ENCODE measurements at places on chromosomes 16 and 17.

DNA sequence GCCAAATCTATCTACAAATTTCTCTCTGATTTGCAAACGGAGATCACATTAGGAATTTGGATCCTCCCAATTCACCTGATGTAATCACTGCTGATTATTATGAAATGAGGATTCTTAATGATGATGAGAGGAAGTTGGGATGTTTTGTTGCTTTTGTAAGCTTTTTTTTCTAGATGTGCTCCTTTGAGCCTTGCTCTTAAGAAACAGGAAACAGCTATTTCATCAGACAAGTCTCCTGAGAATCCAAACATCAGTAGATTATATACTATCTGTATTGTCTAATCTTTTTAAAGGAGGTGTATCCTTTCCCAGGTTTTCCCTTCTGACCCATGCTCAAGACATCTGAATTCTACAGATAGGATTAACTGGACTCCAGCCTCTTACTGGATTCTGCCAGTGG lies 73.3 kb downstream of the KIF2B start:
- no peak for DNase-seq

DNA sequence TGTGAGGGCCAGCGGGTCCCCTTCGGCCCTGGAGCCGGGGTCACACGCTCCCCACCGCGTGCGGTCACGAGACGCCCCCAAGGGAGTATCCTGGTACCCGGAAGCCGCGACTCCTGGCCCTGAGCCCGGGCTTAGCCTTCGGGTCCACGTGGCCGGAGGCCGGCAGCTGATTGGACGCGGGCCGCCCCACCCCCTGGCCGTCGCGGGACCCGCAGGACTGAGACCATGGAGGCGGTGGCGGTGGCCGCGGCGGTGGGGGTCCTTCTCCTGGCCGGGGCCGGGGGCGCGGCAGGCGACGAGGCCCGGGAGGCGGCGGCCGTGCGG lies at the start of gene NAGLU:
NAGLU (plus strand) TSS at position 194 of the 324 bp plus-strand sequence; CDS start at position 226, 32 bp downstream.
- DNase-seq: peak; percentile 71

DNA sequence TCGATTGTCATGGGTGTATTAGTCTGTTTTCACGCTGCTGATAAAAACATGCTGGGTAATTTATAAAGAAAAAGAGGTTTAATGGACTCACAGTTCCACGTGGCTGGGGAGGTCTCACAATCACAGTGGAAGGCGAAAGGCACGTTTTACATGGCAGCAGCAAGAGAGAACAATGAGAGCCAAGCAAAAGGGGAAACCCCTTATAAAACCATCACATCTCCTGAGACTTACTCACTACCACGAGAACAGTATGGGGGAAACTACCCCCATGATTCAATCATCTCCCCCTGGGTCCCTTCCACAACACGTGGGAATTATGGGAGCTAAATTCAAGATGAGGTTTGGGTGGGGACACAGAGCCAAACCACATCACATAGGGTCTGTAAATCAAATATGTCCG lies 167.4 kb upstream of the XYLT1 start:
- no peak for DNase-seq

DNA sequence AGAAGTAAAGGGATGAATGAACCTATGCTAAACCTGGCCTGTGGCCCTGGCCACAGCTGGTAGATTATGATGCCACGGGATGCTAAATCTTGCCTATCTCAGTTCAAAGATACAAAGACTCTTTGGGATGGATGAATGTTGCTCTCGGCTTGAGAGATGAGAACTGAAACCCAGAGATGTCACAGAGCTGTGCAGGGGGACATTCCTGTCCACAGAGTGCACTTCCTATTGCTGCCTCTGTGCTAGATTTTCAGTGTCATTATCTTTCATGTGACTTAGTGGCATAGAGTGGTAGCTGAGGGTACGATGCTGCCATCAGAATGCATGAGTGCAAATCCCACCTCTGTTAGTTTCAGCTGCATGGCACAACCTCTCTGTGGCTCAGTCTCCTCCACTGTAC lies 2.3 kb upstream of the MT1M start:
- DNase-seq: no peak

DNA sequence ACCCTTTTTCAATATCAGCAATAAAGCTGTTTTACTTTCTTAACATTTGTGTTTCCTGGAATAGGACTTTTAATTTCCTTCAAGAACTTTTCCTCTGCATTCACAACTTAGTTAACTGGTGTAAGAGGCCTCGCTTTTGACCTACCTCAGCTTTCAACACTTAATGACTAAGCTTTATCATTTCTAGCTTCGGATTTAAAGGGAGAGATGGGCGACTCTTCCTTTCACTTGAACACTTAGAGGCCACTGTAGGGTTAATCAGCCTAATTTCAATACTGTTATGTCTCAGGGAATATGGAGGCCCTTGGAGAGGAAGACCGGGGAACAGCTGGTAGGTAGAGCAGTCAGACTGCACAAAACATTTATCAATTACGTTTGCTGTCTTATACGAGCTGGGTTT lies 4.7 kb downstream of the SYNRG start:
- no peak for DNase-seq

GRCh38 chr16:84361546-84361945 lies 6.8 kb upstream of the ATP2C2 start:
- DNase-seq: no peak

DNA sequence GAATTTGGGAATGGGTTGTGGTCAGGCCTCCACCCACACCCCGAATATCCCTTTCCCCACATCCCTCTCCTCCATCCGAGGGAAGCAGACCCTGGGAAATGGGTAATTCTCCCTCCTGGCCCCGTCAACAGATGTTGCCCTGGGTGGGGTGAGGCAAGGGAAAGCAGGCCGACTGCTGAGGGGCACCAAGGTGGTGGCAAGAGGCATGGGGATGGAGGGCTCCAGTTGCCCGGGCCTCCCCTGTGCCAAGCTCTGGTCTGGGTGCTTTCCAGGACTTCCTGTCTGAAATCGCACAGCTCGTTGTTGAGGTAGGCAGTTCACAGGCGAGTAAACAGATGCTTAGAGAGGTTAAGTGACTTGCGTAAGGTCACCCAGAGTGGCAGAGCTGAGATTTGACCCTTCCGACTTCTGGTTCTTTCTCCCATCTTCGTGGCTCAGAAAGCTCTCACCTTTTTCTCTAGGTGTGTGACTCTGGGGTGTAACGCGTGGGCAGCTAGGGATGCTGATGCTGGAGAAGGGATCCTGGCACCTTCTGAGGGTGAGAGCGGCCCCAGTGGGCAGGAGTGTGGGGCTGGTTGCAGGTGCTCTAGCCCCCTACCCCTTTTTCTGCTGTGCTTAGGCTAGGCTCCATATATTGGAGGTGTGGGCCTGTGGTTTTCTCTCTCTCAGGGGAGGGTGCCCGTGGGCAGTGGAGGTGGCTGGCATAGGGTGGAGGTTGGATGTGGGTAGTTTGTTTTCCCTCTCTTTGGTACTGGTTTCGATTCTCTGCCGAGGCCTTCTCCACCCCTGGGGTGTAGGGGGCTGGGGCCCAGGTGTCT lies 17.2 kb downstream of the RARA start:
- no peak for DNase-seq

GRCh38 chr17:3503285-3503684 lies 27.5 kb downstream of the ASPA start:
- DNase-seq: no peak

DNA sequence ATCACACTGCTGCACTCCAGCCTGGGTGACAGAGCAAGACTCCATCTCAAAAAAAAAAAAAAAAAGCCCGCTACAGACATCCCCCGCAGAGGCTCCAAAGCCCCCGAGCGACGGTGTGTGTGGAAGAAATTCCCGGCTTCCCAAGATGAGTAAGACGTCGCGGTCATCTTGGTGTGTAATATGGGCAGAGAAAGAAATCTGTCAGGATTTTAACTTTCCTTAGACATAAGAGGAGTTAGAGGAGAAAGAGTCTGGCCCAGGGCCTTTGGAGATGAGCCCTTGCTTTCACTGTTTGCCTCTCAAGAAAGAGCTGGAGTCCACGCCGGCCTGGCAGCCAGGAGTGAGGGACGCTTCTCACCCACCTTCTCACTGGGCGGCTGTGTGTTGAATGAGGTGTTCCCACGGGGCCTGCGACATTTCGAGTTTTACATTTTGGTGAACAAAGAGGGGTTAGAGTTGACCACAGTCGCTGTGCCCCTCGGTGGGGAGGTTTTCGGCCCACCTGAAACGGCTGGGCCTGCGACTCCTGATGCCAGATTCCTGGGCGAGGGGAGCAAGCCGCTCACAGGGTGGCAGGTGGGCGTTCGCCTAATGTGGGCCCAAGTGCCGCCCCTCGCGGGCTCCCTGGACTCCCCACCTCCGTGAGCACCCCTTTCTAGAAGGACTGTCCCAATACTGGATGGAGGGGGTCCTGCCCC lies 17.9 kb downstream of the C1QTNF1 start:
- DNase-seq: no peak

DNA sequence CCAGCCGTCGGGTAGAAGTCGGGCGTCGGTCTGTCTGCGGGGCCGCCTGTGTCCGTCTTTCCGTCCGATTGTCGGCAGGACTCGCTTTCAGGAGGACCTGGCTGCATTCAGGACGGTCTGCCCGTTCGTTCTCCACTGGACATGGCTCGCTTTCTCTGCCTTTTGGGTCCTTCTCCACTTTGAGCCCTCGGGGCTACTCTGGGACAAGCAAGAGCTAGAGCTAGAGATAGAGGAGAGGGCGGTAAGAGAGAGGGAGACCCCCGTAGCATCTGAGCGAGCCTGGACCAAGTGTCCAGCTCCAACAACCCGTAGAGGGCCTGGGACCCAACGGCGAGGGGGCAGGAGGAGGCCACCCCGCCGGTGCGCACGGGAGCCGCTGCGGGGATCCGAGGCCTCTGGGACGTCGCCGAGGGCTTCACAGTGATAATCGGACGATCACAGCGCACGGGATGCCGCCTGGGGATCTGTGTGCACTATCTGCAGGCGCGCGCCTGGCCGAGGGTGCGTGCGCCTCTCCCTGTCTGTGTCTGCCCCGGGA lies 4.5 kb downstream of the TBX4 start:
- DNase-seq: no peak

DNA sequence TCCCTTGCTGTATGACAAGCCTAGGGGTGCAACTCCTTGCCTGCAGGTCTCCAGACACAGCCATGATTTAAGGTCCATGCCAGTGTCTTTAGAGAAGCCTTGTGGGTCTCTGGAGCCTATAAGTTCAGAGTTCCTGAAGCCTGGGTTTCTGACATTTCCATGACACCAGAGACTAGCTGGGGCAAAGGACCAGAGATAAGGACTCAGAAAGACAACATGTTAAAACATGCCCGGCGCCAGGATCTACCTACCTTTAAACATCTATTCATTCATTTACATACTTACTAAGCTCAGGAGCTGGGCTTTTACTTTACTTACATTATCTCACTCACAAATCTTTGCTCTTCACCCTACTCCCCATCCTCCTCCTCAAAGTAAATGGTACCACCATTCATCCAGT lies 1.5 kb downstream of the MRPL27 start:
- no peak for DNase-seq

GRCh38 chr17:6831661-6832263 lies at the start of gene TEKT1:
Gene TEKT1, minus strand, starts transcription at chr17:6831729. Its CDS starts 1,353 bp downstream, at chr17:6830376.
- DNase-seq: peak; percentile 36

Measured in stimulated activated CD8-positive, alpha-beta memory T cell treated with anti-CD3 and anti-CD28 coated beads, Interleukin-12 subunit alpha, Interleukin-12 subunit beta, amount 100 ng/mL, for 4 hours (primary cell).